ENCODE measurements at places on chromosomes 2 and 18.

DNA sequence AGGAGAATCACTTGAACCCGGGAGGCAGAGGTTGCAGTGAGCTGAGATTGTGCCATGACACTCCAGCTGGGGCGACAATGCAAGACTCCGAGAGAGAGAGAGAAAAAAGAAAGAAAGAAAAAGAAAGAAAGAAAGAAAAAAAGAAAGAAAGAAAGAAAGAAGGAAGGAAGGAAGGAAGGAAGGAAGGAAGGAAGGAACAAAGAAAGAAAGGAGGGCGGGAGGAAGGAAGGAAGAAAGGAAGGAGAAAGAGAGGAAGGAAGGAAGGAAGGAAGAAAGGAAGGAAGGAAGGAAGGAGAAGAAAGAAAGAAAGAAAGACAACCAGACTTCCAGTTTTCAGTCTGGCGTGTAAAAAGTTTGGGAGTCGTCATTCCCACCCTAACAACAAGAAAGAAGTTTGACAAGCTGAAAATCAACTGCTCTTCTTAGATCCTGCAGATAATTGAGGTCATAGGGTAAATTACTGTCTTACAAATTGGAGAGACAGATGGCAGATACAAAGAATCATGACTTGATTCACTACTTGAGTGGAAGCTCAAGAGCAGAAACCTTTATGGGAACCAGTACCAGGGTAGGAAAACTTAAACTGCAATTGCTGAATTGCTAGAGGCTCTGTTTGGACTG lies 15.1 kb upstream of the CYP27C1 start:
- DNase-seq = no peak

DNA sequence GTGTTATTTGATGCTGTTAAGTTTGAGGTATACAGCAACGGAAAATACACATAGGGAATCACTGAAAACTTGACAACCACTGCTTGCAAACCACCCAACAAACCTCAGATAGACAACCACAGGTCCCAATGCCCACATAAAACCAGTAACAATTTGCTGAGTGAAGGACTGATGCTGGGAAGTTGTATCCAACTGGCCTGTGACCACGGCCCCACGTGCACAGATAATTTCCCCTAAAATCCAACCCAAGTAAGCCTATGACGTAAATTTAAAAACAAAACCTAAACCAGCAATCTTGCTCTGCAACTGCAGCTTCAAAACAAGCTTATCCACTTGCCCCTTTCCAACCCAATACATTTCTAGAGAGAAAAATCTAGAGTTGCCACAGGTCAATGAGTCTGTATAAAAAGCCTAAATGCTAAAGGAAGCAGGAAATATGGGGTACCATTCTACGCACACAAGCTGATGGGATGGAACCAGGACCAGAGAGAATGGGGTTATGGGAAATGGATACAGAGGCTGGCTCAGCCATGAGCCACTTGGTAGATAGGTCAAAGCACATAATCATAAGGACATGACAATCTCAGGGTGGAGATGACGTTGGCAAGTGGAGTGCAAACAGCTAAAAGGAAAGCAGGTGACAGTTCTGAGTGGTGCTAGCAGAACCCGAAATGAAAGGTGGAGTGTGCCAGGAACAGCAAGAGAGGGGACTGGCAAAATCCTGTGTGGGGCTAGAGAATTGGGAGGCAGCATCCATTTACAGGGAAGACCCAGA lies 27.8 kb upstream of the CREB1 start:
- DNase-seq = no peak

- DNase-seq = no peak
These were observed 7.4 kb upstream of the NTSR2 start for GRCh38 chr2:11677136-11678055.

GRCh38 chr2:207185372-207185771 lies 19.6 kb upstream of the KLF7 start:
- no peak for DNase-seq

GRCh38 chr18:25832001-25832604 lies 258.3 kb downstream of the SS18 start:
- DNase-seq = peak; percentile 21

- no peak for DNase-seq
These were observed 392.1 kb downstream of the TDRD15 start for GRCh38 chr2:21515903-21516302.

GRCh38 chr18:79396431-79397246 lies 909 bp downstream of the NFATC1 start:
- DNase-seq = no peak

DNA sequence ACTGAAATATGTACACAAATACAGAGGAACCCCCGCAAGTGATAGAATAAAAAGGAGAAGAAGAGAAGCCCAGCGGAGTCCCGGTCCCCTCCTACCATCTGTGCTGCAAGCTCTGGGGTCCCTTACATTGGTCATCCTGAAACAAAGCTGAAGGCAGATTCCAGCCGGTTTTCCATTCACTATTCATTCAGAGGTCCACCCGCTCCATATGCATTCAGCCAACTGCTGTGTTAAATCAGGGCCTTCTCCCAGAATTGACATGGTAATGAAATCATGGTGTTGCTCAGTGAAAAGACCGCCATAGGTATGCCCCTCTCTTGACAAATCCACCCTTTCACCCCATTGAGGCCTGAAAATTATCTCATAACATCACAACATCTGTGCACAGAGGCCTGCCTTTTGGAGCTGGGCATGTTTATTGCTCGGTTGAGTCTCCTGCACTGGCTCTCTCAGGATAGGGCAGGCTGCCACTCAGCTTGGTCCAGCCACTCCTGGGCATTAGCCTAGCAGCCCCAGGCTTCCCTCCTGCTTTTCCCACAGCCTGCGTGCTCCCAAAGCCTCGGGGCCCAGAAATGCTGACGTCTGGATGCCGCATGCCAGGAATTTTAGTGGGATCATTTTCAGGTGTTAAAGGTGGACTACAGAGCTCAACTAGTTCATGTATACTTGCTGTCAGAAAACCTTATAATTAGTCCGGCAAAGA lies 39.3 kb upstream of the ID2 start:
- no peak for DNase-seq

- no peak for DNase-seq
These were observed 35.7 kb downstream of the SP3 start for GRCh38 chr2:173929441-173929840.

- no peak for DNase-seq
These were observed 102.2 kb downstream of the ACTR3 start for GRCh38 chr2:113992090-113992489.
